Stomach (tissue), 19 donors: ENCODE measurements at places on chromosomes 6 and 20.
A peak's percentile ranks its signal among the peaks of the same experiment; 100 is the strongest.

GRCh38 chr6:78749326-78749725 is 118.0 kb upstream of the IRAK1BP1 start:
- no peak for DNase-seq

- no peak for DNase-seq
Measured at GRCh38 chr20:33046412-33046811, 7.3 kb upstream of the BPIFB3 start.

GRCh38 chr20:59673998-59674445 is 69.7 kb downstream of the PHACTR3 start:
- no peak for DNase-seq

DNA sequence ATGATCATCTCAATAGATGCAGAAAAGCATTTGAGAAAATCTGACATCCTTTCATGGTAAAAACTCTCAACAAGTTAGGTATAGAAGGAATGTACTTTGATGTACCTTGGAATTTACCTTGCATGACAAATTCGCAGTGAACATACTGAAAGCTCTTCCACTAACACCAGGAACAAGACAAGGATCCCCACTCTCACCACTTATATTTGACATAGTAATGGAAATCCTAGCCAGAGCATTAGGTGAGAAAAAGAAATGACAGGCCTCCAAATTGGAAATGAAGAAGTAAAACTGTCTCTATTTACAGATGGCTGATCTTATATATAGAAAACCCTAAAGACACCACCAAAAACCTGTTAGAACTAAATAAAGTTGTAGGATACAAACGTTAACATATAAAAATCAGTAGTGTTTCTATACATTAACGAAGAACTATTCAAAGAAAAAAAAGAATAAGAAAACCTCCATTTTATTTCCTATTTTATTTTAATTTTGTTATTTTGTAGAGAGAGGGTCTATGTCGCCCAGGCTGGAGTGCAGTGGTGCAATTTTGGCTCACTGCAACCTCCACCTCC is 26.9 kb downstream of the PCNA start:
- DNase-seq, result no peak

DNA sequence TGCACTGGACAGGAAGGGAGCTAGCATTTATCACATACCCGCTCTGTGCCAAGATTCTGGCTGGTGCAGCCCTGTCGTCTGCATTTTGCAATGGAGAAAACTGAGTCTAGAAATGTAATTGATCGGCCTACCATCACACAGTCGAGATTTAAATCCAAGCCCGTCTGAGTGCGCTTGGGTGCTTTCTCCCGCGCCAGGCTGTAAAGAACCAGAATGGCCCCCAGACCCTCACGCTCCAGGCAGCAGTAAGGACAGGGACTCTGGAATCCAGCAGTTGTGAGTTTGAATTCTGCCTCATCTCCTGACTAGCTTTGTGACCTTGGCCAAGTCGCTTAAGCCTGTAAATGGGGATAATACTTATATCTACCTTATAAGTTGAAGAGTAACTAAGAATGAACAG is 10.8 kb downstream of the DYNLRB1 start:
- no peak for DNase-seq

GRCh38 chr20:23966298-23966697 is 22.3 kb downstream of the GGTLC1 start:
- no peak for DNase-seq

- peak; percentile 72 for DNase-seq
Measured at GRCh38 chr20:62822788-62823651, 6.2 kb downstream of the COL9A3 start.

- no peak for DNase-seq
Measured at GRCh38 chr6:165988302-165988756, 179.3 kb downstream of the TBXT start.

DNA sequence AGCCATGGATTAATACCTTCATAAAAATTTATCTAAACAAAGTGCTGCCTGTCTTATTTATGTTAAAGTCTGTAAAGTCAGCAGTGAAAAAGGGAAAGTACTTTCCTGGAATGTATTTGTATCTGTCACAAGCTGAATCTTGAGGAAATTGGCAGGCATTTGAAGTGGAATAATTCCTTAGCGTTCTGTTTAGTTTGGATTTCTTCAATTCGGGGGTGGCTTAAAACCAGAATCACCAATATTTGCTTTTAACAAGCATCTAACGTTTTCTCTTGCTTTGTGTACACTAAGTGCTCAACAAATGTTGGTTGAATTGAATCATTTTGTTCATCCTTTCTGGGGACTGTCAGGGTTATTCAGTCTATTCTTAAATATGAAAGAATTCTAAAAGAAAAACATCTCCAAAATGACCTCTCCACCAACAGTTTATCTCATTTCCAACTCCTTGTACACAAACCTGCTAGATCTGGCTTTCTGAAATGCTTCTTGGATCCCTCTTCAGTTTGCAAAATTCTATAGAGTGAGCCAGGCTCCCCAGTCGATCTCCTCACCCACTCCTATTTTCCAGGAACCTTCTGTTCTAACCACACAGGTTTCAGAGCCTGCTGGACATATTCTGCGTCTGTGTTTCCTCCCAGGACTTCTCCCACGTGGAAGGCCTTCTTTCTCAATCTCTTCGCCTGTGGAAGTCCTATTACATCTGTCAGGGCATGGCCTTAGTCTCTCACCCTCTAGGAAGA is 2.0 kb upstream of the NPEPL1 start:
- DNase-seq, result peak; percentile 37

- peak; percentile 26 for DNase-seq
Measured at GRCh38 chr6:142784344-142784743, 160.6 kb downstream of the HIVEP2 start.

DNA sequence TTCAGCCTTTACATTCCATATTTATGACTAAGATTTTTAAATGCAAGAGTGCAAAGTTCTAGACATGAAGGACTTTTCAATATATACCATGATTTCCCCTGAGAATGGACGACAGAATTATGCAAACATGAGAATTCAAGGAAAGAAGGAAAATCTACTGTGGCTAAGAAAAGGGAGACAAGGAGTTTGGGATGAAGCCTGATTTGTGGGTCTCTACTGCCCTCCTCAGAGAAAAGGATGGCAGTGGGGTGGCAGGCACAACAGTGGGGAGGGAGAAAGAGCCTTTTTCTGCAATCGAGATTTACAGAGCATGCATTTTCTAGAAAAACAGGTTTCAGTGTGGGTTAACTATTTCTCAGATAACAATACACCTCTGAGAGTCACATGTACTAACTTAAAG is 466.9 kb upstream of the NRSN1 start:
- no peak for DNase-seq

GRCh38 chr6:19669206-19669605 is 168.0 kb upstream of the ID4 start:
- DNase-seq, result peak; percentile 18

DNA sequence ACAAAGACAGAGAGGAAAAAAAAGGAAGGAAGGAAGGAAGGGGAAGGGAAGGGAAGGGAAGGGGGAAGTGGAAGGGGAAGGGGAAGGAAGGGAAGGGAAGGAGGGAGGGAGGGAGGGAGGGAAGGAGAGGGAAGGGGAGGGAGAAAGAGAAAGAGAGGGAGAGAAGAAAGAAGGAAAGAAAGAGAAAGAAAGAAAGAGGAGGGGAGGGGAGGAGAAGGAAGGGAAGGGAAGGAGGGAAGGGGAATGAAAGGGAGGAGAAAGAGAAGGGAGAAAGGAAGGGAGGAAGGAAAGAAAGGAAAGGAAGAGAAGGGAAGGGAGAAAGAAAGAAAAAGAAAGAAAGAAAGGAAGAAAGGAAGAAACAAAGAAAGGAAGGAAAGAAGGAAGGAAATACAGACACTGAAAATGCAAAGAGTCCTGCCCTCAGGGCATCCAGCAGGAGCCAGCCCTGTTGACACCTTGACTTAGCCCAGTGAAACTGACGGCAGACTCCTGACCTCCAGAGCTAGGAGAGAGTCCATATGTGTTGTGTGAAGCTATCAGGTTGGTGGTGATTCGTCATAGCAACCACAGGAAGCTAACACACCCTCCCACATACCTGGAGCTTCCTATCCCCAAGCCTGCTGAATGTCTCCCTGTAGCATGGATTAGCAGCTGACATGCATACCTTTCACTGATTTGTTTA is 58.7 kb upstream of the SULF2 start:
- DNase-seq, result no peak

- DNase-seq, result no peak
Measured at GRCh38 chr20:16666272-16666671, 63.6 kb upstream of the SNRPB2 start.

- no peak for DNase-seq
Measured at GRCh38 chr6:53391170-53391569, 42.4 kb upstream of the ELOVL5 start.

GRCh38 chr6:88513920-88514319 is 347.8 kb upstream of the CNR1 start:
- no peak for DNase-seq

DNA sequence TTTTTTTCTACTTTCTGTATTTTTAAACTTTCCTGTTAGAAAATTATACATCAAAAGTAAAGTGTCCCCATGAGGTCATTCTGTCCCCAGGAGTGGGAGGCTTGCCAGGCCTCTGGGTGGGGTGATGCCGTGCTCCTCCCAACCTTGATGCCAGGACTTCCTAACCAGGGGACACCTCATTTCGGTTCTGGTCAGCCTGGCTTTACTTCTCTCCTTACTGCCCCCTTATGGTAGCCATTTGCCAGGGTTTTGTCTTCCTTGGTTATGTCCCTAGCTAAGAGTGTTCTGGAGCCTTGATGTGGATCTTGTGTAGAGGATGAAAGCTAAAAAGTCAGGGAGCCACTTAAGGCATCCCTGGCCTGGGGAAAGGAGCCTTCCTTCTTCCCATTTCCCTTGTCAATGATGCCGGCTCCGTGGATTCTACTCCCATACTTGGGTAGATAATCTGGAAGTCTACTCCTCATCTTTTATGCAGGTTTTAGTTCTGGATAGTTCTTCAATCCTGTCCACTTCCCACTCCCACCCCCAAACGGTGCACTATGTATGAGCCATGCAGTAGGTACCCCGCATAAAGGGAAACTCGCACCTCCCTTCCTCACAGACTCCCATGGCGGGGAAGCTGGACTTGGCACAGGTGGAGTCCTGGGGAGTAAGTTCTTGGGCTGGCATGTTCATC is 164.1 kb upstream of the SALL4 start:
- peak; percentile 52 for DNase-seq

DNA sequence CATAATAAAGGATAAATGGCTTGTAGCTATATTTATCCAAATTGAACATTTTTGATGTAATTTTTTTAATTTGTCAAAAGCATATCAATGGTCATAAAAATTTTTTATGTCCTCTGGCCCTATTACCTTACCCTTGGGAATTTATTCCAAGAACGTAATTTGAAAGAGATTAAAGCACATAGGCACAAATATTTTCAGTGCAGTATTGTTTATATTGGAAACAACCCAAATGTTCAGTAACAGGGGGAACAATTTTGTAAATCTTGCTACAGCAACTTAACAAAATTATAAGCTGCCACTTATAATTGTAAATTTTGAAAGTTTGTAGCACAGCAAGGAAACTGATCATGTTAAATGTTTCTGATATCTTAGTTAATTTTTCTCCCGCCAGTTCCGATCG is 142.4 kb downstream of the MTHFD1L start:
- no peak for DNase-seq

GRCh38 chr6:135853986-135854385 is 2.5 kb downstream of the PDE7B start:
- no peak for DNase-seq

GRCh38 chr6:152380351-152380767 is 256.8 kb downstream of the SYNE1 start:
- DNase-seq, result peak; percentile 80
